ENCODE measurements at places on chromosomes 3 and 15.

GRCh38 chr15:83446904-83447709 lies at the start of gene SH3GL3:
TSS of gene SH3GL3 (plus strand) at chr15:83447341. CDS start at chr15:83447534, 193 bp downstream.
- peak within 1 kb of the TSS; percentile 66 for H3K4me3 ChIP-seq
- no peaks in the 10 kb centered on the region for H3K36me3 ChIP-seq
- H3K4me1 ChIP-seq, result no peaks in the 10 kb centered on the region
- H3K27me3 ChIP-seq, result no peaks in the 10 kb centered on the region

GRCh38 chr3:45655906-45656305 lies 33.3 kb upstream of the SACM1L start:
- no peaks in the 10 kb centered on the region for H3K4me1 ChIP-seq
- no peak for DNase-seq
- no peaks in the 10 kb centered on the region for H3K27me3 ChIP-seq
- no peaks in the 10 kb centered on the region for H3K36me3 ChIP-seq

- DNase-seq, result no peak
- H3K4me1 ChIP-seq, result 0 out of 2 replicates have a peak, but pooled peaks cover 2% of the 10 kb centered on the region
- no peaks in the 10 kb centered on the region for H3K36me3 ChIP-seq
- no peaks in the 10 kb centered on the region for H3K27me3 ChIP-seq
- no peak overlapping the region for H3K4me3 ChIP-seq
Observed at GRCh38 chr15:89487791-89488190, 8.6 kb downstream of the RHCG start.

GRCh38 chr3:104279617-104280016 lies 1087.1 kb upstream of the ALCAM start:
- H3K36me3 ChIP-seq, result no peaks in the 10 kb centered on the region
- H3K4me3 ChIP-seq, result no peak overlapping the region
- H3K27me3 ChIP-seq, result no peaks in the 10 kb centered on the region

DNA sequence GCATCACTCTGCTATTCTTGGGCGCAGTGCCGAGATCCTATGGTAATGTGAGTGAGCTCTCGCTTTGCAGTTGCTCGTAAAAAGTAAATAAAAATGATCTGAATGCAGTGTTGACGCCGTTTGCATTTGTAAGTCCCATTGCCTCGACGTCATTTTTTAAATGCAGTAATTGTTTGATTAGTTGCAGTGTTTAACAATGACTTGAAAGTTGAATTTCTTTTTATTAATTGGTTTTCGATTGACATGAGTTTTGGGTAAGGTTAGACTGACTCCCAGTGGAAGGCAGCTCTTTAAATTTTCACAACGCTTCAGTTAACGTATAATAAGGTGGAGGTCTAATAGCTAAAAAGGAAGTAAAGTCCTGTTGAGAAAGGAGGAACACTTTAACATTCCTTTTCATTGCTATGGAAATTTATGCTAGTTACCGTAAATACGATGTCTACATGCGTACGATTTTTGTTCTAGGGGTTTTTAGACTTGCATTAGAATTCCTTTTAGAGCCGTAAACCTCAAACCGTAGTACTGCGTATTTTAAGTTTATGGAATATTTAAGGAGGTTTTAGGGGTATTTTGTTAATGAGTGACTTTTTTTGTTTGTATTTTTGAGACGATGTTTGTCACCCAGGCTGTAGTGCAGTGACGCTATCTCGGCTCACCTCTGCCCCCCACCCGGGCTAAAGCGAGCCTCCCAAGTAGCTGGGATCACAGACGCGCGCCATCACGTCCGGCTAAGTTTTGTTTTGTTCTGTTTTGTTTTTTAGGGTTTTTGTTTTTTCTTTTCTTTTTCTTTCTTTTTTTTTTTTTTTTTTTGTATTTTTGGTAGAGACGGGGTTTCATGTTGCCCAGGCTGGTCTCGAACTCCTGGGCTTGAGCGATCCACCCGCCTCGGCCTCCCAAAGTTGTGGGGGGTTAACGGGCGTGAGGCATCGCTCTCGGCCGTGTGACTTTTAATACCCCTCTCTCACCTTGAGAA lies 1.4 kb downstream of the MORF4L1 start:
- H3K36me3 ChIP-seq, result no peaks in the 10 kb centered on the region
- no peaks in the 10 kb centered on the region for H3K4me1 ChIP-seq
- DNase-seq, result no peak
- H3K4me3 ChIP-seq, result peak overlapping the region; percentile 93

DNA sequence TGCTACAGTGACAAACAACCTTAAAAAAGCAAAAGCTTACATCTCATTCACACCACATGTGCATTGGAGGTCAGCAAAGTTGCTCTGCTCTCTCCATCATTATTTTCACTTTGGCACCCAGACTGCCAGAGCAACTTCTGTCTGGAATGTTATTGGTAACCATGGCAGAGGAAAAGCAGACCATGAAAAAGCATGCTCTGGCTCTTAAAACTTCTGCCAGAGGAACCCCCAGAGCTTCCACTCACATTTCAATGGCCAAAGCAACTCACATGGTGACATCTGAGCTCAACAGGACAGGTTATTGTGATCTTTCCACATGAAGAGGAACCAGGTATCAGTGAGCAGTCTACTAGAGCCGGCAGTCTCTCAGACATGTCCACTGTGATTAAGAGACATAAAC lies 21.9 kb upstream of the FRMD5 start:
- H3K27me3 ChIP-seq, result no peaks in the 10 kb centered on the region
- H3K4me1 ChIP-seq, result peaks cover 1% of the 10 kb centered on the region

DNA sequence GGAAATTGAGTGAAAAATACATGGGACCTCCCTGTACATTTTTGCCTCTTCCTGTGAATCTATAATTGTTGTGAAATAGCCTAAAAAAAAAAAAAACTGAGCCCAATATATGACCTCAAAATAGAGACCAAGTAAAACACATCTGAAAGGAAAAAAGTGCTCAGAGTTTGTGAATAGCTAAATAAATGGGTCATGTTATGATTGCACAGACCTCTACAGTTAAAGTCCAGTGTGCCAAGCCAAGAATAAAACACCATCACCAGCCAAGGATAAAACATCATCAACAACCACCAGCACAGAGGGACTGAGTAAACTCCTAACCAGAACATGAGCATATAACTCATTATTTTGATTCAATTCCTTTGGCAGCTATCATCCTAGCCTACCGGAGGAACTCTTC lies 115.6 kb upstream of the AGTR1 start:
- H3K27ac ChIP-seq, result no peak overlapping the region
- no peaks in the 10 kb centered on the region for H3K4me1 ChIP-seq
- H3K27me3 ChIP-seq, result no peaks in the 10 kb centered on the region
- DNase-seq, result no peak

GRCh38 chr15:62287066-62287857 lies 122.2 kb upstream of the C2CD4B start:
- H3K4me3 ChIP-seq, result no peak overlapping the region
- no peak for DNase-seq
- H3K27me3 ChIP-seq, result no peaks in the 10 kb centered on the region
- H3K4me1 ChIP-seq, result peaks cover 1% of the 10 kb centered on the region

- no peak for DNase-seq
- no peak overlapping the region for H3K27ac ChIP-seq
Observed at GRCh38 chr3:194983620-194984019, 287.3 kb downstream of the XXYLT1 start.

DNA sequence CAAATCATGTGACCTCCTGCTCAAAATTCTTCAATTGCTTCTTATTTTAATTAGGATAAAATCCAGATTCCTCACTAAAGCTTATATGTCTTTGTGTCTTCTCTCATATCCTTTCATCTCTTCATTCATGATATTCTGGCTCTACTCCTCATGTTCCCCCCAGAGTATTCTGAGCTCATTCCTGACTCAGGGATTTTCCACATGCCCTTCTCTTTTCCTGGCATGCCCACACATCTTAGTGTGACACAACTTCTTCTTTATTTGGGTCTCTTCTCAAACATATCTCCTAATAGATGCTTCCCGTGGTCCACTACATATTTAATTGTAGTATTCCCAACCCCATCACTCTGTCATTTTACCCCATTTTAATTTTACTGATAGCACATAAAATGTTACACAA lies 15.2 kb upstream of the MBNL1 start:
- no peaks in the 10 kb centered on the region for H3K36me3 ChIP-seq
- DNase-seq, result no peak
- H3K4me3 ChIP-seq, result no peak overlapping the region

DNA sequence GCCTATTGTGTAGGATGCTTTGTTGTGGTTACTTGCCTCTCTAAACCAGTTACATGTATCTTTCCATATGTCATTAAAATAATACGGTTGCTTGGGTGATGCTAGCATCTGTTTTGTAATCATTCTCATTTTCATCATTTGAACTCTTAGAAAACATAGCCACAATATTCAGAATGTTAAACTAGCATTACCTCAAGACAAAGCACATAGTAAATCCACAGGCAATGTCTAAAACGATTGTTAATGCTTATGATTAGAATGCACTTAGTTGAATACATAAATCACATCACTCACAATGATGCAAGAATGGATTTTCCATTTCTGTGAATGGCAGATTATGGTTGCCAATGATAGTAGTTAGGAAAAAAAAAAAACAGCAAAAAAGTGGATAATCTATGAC lies 110.0 kb upstream of the NAALADL2 start:
- H3K36me3 ChIP-seq, result no peaks in the 10 kb centered on the region
- H3K27me3 ChIP-seq, result no peaks in the 10 kb centered on the region
- H3K4me3 ChIP-seq, result no peak overlapping the region
- no peak overlapping the region for H3K27ac ChIP-seq

DNA sequence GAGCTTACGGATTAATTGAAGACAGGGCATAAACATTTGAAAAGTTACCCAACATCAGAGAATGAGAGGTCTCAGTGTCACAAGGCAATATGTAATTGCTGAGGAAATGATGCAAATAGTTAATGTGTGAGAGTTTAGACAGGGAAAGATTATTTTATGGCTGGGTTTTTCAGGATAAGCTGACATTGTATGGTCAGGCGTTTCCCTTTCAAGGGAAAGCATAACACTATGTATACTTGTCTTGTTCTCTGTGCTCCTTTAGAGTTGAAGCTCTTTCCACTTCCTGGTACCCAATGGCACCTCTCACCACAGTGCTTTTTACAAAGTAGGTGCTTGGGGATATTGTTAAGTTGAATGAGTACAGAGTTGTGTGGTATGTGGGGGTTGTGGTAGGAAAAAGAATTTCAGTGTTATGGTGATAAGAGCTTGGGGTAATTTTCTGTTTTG lies 19.9 kb downstream of the IQGAP1 start:
- no peak for DNase-seq
- no peaks in the 10 kb centered on the region for H3K4me1 ChIP-seq
- H3K4me3 ChIP-seq, result no peak overlapping the region
- H3K27me3 ChIP-seq, result no peaks in the 10 kb centered on the region
- H3K27ac ChIP-seq, result no peak overlapping the region

DNA sequence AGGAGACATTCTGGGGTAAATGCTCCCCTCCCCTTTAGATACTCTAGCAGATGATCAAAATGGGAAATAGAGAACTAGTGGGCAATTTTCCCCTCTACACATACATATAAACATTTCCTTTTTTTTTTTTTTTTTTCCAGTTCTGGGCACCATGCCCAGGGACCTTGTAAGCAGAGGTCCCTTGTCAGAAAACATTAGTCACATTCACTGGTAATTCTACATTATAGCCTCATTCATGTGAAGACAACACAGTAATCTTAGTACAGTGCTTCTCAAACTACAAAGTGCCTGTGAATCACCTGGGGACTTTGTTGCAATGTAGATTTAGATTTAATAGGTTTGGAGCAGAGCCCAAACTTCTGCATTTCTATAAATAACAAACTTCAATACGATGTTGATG lies 60.1 kb upstream of the ACTC1 start:
- H3K27ac ChIP-seq, result no peak overlapping the region
- DNase-seq, result no peak
- peaks cover 3% of the 10 kb centered on the region for H3K36me3 ChIP-seq
- H3K4me1 ChIP-seq, result no peaks in the 10 kb centered on the region
- no peaks in the 10 kb centered on the region for H3K27me3 ChIP-seq

DNA sequence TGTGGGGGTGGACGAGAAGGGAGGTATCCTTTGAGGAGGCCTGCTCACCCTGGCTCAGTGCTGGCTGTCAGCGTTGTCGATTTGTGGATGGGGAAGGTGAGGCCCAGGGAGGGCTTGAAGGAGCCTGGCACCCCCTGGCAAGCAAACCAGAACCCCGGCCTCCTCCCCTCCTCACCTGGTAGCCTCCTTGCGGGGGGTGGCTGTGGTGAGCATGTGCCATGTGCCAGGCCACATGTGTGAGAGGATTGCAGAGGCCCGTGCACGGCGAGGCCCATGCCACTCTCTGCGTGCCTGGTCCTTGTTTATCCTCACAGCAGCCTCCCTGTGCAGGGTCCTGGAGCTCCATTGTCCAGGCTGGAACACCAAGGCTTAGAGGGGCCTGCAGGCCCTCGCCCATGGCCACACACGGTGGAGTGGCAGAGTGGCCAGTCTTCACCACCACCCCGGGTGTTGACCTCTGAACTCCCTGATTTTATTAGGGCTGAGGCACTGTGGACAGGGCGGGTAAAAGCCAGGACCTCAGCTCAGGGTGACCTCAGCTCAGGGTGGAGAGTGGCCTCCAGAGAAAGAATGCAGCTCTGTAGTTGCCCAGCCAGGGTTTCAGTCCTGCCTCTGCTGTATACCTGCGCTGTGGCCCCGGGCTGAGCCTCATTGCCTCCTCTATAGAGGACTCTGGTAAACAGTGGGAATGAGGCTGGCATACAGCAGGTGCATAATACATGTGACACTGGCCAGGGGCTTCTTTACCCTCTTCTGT lies 29.1 kb downstream of the HDAC11 start:
- no peaks in the 10 kb centered on the region for H3K27me3 ChIP-seq
- H3K36me3 ChIP-seq, result no peaks in the 10 kb centered on the region
- no peak overlapping the region for H3K27ac ChIP-seq
- no peak for DNase-seq
- H3K4me1 ChIP-seq, result no peaks in the 10 kb centered on the region

- H3K4me1 ChIP-seq, result no peaks in the 10 kb centered on the region
- no peaks in the 10 kb centered on the region for H3K27me3 ChIP-seq
- no peak overlapping the region for H3K27ac ChIP-seq
- H3K36me3 ChIP-seq, result no peaks in the 10 kb centered on the region
- H3K4me3 ChIP-seq, result no peak overlapping the region
Observed at GRCh38 chr3:159877924-159878323, 110.7 kb upstream of the IL12A start.
